Smooth muscle cell of the brain vasculature (primary cell): ENCODE measurements at places on chromosomes 6 and 20.

DNA sequence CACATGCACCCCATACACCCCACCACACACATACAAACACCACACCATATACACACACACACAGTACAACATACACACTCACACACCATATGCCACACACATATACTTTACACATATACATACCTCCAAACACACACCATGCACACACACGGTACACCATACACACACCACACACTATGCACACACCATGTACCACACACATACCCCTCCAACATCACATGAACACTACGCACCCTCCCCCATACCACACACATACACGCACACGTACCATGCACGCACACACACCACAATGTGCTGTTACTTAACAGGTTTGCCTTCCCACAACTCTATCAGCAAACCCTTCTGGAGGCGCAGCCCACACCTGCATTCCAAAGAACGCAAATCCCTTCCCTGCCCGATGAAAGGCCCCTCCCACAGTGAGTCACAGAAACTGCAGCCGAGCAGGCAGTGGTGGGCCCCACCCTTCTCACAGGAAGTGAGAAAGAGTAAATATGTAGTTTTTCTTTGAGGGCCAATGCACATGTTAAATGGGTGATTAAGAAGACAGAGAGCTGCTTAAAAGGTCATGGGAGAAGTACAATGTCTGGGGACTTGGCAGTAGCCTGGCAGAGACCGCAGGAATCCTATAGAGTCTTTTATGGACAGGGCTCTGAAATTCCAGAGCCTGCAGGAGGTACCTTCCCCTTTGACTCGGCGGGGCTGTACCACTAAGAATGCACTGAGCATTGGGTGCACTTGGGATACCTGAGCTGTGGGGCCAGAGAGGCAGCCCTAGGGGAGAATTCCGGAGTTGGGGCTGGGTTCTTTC lies 34.1 kb upstream of the EZR start:
- DNase-seq = no peak

GRCh38 chr6:34248198-34248726 lies 544 bp downstream of the SMIM29 start:
- DNase-seq = no peak

DNA sequence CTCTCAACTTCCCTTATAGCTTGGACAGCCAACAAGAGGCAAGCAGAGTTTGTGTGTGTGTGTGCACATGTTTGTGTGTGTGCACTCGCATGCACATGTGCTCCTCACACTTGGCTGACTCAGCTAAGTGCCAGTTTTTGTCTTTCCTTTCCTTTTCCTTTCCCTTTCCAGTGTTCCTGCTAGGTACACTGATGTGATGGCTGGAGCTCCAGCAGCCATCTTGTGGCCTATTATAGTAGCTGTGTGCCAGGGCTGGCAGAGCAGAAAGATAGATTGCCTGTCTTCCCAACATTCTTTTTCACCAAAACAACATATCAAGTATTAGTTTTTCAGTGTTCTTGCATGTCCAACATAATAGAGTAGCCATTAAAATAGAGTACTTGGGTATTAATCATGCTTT lies 79.5 kb downstream of the AK9 start:
- no peak for DNase-seq

GRCh38 chr6:2503816-2504494 lies 246.8 kb downstream of the MYLK4 start:
- DNase-seq = peak; percentile 56

- no peak for DNase-seq
Measured at GRCh38 chr6:77299931-77300330, 163.4 kb downstream of the HTR1B start.
